ELR (cell line): ENCODE measurements at places on chromosomes 2 and 18.

GRCh38 chr2:40004336-40004735, 225.3 kb upstream of the THUMPD2 start:
- peak; percentile 64 for DNase-seq

GRCh38 chr2:224994242-224994823, 47.9 kb downstream of the DOCK10 start:
- DNase-seq = no peak

- no peak for DNase-seq
Measured at GRCh38 chr2:195322324-195322723, 334.7 kb upstream of the SLC39A10 start.

DNA sequence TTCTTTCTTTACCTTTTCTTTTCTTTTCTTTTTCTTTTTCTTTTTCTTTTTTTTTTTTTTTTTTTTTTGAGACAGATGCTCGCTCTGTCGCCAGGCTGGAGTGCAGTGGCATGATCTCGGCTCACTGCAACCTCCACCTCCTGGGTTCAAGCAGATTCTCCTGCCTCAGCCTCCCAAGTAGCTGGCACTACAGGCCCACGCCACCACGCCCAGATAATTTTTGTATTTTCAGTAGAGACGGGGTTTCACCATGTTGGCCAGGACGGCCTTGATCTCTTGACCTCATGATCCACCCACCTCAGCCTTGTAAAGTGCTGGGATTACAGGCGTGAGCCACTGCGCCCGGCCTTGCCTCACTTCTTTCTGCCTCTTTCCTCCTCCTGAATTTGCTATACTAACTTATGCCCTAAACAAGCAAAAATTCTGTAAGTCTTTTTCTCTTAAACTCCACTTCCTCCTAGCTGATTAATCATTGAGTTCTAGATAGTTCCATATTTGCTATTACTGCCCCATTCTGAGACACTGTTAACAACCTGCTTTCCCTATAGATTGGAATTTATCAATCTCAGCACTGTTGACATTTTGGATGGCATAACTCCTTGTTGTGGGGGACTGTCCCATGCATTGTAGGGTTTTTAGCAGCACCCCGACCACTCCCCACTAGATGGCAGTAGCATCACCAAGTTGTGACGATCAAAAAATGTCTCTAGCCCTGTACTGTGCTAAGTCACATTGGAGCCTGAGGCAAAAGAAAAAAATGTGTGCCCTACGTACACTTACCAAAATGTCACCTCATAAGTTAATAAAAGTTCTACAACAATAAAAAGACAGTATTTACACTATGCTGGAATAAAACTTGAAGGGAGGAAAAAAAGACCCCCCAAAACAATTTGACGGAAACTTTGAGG, 16.4 kb upstream of the THADA start:
- peak; percentile 74 for DNase-seq

- peak; percentile 52 for DNase-seq
Measured at GRCh38 chr2:144115739-144116291, 404.1 kb downstream of the ZEB2 start.

GRCh38 chr18:27823053-27823452, 353.9 kb downstream of the CDH2 start:
- DNase-seq = no peak

GRCh38 chr2:96730212-96730611, 9.7 kb downstream of the LMAN2L start:
- DNase-seq = peak; percentile 14

DNA sequence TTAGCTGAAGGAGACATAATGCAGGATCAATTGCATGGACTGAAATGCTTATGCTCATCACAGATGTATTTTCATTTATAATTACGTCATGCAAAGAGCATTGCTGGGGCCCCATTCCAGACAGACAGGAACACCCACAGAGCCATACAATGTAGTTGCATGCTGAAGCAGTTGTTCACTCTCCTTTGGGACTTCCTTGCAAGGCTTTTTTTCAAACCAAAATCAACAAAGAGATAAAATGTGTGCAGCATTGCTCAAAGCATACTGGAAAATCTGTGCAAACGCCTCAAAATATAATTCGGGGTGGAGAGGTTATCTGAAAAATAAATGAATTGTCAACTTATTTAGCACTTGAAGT, 463.2 kb downstream of the CDH2 start:
- DNase-seq = peak; percentile 35

- DNase-seq = no peak
Measured at GRCh38 chr18:70496353-70497294, 207.8 kb downstream of the SOCS6 start.

DNA sequence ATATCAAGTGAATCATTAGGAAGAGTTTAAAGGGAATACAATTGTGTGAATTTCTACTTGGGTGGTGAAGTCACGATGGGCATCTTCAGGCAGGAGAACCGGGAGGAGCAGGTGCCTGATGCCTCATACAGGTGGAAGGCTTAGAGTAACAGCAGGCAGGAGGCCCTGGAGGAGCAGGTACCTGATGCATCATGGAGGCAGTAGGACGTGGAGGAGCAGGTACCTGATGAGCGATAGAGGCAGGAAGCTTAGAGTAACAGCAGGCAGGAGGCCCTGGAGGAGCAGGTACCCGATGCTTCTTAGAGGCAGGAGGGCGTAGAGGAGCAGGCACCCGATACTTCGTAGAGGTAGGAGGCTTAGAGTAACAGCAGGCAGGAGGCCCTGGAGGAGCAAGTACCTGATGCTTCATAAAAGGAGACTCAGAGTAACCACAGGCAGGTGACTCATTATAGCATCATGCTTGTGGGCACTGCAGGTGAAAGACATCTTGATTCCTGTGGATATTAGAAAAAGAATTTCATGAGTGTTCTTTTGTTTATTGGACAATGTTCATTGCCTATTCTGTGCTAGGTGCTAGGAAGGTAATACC, 133.9 kb downstream of the ATP9B start:
- DNase-seq = peak; percentile 71

DNA sequence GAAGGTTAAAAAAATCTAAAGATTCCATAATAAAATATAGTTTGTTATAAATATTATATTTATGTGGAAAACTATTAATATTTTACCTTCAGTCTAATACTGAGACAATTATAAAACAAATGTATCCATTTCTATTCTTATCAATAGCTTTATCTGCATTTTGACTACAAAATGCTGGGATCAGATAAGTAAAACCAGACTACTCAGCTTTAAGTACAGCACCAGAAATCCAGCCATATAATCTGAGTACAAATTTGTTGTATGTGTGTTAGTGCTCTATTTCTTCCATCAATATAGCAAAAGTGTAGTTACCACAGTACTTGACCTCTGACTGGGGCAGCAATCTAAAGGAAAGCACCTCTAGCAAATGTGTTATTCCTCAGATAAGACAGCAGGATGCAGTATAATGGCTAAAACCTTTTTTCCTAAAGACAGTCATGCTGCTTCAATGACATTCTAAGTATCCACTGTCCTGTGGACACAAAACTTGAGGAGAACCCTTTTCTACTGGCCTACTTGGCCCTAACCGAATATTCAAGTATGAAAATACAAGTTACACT, 68.1 kb downstream of the OLA1 start:
- DNase-seq = peak; percentile 44

DNA sequence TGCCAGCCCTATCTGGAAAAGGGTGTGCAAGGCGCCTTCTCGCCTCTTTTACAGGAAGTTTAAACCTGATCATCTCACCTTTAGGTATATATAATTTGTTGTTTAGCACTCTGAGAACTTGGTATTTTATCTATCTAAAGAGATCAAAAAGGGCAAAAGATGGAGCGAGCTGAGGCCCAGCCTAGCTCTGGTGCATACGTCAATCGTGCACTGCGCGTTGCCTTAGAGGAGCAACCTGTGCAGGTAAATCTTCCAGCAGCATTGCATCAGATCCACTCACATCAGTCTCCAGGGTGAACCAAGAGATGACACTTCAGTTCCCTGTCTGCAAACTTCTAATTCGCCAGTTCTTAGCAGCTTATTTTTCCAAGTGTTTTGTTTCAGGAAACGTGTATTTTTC, 15.4 kb downstream of the BCL11A start:
- no peak for DNase-seq

DNA sequence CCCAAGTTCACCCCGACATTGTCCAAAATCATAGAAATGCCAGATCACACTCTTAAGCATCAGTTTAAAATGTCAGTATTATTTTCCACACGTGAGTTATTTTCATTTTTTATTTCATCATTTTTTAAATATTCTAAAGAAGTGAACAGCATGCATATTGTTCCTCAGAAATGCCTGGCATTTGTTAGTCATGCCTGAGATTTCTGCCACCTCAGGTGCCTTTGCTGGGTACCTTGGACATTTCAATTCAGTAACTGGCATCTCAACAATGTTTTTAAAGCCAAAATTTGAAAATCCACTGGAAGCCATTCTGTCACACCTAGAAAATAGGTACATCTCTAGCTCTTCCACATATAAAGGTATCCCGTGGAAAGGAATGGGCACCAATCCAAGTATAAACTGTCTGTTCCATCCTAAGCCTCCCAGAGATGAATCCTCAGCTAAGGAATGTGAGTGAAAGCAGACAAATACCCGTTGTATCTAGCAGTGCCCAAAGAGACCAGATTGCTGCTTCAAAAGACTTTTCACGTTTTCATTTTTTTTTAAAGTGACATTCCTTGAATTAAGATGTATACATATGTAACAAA, 159.8 kb downstream of the ZNF385B start:
- peak; percentile 63 for DNase-seq

DNA sequence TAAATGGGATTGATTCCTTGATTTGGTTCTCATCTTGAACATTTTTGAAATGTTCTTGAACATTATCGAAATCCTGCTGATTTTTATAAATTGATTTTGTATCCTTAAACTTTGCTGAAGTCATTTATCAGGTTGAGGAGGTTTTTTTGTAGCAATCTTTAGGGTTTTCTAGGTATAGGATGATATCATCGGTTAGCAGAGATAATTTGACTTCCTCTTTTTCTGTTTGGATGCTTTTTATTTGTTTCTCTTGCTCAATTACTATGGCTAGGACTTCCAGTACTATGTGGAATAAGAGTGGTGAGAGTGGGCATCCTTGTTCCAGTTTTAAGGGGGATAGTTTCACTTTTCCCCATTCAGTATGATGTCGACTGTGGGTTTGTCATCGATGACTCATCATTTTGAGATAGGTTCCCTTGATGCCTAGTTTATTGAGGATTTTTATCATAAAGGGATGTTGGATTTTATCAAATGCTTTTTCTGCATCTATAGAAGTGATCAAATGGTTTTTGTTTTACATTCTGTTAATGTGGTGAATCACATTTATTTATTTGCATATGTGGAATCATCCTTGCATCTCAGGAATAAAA, 201.5 kb upstream of the ZSWIM2 start:
- peak; percentile 70 for DNase-seq

DNA sequence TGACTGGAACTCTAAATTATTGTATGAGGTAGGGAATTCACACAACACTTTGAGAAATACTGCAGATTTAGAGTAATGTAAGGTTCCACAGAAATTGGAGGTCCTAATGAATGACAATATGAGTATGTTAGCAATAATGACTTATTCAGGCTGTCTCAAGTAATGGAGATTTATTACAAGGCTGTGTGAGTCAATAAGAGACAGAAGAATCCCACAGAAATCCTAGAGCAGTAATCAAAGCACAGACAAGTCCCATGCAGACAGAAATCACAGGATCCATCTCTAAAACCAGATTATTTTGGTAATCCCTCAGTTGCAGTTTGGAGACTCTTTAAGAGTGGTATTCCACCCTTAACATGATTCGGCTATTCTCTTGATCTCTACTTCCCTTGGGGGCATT, 83.6 kb downstream of the FAM161A start:
- DNase-seq = peak; percentile 47

GRCh38 chr18:11516751-11517503, 92.5 kb upstream of the SLC35G4 start:
- no peak for DNase-seq

- no peak for DNase-seq
Measured at GRCh38 chr2:234841321-234842015, 110.3 kb upstream of the SH3BP4 start.

DNA sequence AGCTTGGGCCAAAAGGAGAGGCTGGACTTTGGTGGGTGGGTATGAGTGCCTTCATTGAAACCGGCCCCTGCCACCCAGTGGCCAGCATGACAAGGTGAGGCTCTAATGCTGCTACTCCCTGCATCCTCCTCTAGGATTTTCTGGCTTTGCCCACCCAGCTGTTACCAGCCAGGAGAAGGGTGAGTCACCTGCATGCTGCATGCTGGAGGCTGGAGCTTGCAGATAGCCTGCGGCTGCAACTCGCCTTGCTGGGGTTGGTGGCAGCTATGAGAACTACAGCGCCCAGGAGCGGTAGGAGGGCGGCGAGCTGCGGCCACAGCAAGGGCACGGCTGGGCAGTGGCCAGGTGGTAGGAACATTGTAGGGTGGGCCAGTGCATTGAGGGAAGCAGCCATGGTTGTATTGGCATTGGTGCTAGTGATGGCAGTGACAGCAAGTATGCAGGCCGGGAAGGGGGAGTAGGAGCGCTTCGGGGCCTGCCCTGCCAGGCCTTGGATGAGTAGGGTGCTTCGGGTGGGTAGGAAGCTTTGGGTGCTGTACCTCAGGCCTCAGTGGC, 75.4 kb upstream of the SLC35G4 start:
- DNase-seq = peak; percentile 28

DNA sequence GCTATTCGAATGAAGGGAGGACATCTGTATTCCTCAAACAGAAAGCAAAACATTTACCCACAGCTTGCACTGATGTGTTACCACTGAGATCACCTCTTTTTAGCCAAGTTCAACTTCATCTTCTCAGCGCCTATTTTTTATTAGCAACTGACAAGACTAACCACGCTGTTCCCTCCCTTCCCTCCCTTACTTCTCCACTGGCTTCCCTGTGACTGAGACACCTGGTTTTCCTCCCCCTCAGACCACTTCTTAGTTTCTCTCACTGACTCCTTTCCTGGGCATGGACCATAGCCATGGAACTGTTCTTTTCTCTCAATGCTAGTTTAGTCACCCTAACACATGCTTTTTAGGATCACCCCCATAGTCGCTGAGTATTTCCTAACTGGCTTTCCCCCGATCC, 3.3 kb downstream of the L3MBTL4 start:
- DNase-seq = no peak

DNA sequence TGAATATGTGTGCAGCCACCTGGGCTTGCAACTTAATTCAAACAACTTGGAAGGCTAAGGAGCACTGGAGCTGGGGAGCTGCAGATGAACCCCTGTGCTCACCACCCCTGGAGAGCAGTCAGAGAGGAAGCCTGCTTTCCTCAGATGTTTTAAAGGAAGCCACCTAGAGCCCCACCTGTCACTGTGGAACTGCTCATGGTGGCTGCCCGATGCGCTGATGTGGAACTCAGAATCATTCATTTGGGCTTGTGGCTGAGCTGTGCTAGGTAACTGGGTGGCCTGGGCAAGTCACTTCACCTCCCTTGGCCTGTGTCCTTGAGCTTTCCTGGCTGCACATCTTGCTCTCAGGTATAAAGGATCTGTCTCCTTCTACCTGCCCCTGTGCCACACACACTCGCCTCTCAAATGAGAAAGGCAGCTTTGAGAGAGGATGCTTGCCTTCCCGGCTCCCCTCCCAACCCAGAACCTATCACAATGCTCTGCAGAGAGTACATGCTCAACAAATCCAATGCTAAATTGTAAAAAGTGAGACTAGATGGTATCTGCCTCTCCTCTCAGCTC, 41.3 kb downstream of the BCL11A start:
- no peak for DNase-seq

- no peak for DNase-seq
Measured at GRCh38 chr2:241184901-241185300, 3.6 kb upstream of the ANO7 start.

GRCh38 chr2:148932536-148932935, 57.5 kb downstream of the KIF5C start:
- DNase-seq = no peak

- DNase-seq = peak; percentile 35
Measured at GRCh38 chr18:74742573-74743243, 145.0 kb downstream of the ZNF407 start.

- peak; percentile 39 for DNase-seq
Measured at GRCh38 chr2:26922405-26923188, 47.8 kb upstream of the MAPRE3 start.

- no peak for DNase-seq
Measured at GRCh38 chr2:158443606-158444005, 12.9 kb downstream of the CCDC148 start.
